Heart right ventricle (tissue), 16 donors: ENCODE measurements at places on chromosomes 5 and 9. TPM values are rescaled to one million over a fixed set of nuclear protein-coding genes. Genes with fewer than 3 reads are reported as not detected.

Gene SPINK13
- not detected for polyA plus RNA-seq

Gene APBA1
- polyA plus RNA-seq, result 0.66 TPM

Gene SLCO6A1
- polyA plus RNA-seq, result not detected

Gene IL4
- polyA plus RNA-seq, result not detected

Gene THOC3
- 2.9 TPM for polyA plus RNA-seq

Gene GFM2
- polyA plus RNA-seq, result 34.2 TPM

Gene MAMDC2
- 7.3 TPM for polyA plus RNA-seq

Gene RGS3
- 125 TPM for polyA plus RNA-seq

Gene ZBTB6
- 2.3 TPM for polyA plus RNA-seq

Gene EQTN
- not detected for polyA plus RNA-seq

Gene LCN2
- 1.5 TPM for polyA plus RNA-seq

Gene SLIT3
- polyA plus RNA-seq, result 2.0 TPM

Gene HTR1A
- polyA plus RNA-seq, result not detected

Gene FRMD3
- polyA plus RNA-seq, result 67.5 TPM

Gene ANKRD34B
- polyA plus RNA-seq, result not detected

Gene C9orf40
- 2.0 TPM for polyA plus RNA-seq

Gene STPG3
- not detected for polyA plus RNA-seq

Gene PCDHB9
- polyA plus RNA-seq, result 0.25 TPM

Gene CD180
- polyA plus RNA-seq, result 0.15 TPM

Gene QRFP
- polyA plus RNA-seq, result 0.06 TPM

Gene ALDH1B1
- polyA plus RNA-seq, result 15.7 TPM

Gene C7
- 141 TPM for polyA plus RNA-seq

Gene IL13
- polyA plus RNA-seq, result 0.01 TPM

Gene SLC45A2
- polyA plus RNA-seq, result not detected

Gene CCL28
- 0.10 TPM for polyA plus RNA-seq

Gene AGXT2
- polyA plus RNA-seq, result not detected

Gene CDC37L1
- 13.4 TPM for polyA plus RNA-seq

Gene LCP2
- polyA plus RNA-seq, result 2.7 TPM

Gene ENTPD2
- 3.3 TPM for polyA plus RNA-seq

Gene DOCK2
- polyA plus RNA-seq, result 3.0 TPM

Gene FAM174A
- 9.1 TPM for polyA plus RNA-seq

Gene S1PR3
- 13.9 TPM for polyA plus RNA-seq

Gene FBP1
- 0.51 TPM for polyA plus RNA-seq

Gene EXD3
- 33.0 TPM for polyA plus RNA-seq

Gene NR6A1
- 0.29 TPM for polyA plus RNA-seq

Gene ABL1
- polyA plus RNA-seq, result 16.2 TPM
